ENCODE measurements at places on chromosomes 2 and 18.

DNA sequence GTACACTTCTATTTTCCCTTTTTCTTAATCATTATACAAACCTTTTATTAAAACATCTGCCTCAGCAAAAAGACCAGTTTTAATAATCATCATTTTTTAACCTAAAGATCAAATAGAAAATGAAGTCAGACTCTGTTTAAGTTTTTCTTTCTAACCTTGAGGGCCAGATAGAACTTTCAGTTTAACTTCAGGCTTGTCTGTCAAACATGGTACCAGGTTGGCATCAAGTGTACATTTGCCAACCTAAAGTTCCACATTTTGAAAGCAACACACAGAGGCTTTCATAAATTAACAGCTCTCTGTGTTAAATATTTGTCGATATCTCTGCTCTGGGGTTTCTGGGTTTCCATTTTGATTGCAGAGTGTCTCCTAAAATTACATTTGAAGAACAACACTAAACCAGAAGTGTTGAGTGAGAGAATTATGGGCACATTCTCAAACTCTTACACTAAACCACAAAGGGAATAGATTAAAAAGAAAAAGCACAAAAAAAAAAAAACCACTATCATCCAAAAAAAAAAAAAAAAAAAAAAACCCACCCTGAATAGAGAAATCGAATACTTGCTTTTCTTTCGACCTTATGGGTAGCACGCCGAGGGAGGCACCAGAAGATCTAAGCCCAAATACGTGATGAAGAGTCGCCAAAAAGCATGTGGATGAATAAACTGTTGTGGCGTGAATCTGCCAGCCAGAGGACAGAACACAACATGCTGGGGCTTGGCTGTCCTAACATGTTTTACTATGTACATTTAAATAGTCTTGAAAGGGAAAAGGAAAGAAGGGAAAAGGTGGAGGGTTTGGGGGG lies 166.2 kb downstream of the TCF4 start:
- no peak for DNase-seq

DNA sequence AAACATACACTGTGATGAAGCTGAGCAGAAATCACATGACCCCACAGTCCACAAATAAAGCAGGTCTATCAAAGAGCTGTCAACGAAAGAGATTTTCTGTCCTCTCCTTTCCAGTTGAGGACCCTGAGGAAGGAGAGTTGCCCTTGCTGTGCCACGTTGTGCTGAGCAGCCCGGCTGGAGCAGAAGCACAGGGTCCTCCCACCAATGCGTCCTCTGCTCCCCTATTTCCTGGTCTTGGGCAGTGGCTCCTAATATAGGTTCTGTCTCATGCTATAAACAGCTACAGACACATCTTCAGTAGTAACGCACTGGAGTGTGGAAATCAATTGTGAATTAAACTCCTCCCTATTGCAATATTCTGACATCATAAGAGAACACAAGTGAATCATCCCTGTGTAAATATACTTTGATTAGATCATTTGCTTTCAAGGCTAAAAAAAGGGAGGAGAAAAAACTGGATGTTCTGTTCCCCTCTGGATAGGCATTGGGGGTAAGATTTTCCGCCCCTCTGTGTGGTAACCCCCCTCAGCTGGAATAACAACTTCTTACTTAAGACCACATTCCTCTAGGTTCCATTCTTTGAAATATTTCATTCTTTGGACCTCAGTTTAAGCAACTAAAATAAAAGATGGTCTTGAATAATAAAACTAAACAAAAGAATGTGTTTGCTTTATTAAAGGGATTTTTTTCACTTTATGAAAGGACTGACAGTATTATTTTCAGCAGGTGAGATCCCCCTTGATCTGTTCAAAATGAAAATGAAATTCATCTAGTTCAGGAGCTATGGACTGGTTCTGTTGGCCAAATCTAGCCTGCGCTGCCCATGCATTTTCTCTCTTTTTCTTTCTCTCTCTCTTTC lies 8.3 kb upstream of the RHOB start:
- no peak for DNase-seq

GRCh38 chr2:155169317-155169716 lies 470.8 kb downstream of the KCNJ3 start:
- DNase-seq, result no peak

GRCh38 chr2:23399674-23400261 lies 14.8 kb downstream of the KLHL29 start:
- no peak for DNase-seq

DNA sequence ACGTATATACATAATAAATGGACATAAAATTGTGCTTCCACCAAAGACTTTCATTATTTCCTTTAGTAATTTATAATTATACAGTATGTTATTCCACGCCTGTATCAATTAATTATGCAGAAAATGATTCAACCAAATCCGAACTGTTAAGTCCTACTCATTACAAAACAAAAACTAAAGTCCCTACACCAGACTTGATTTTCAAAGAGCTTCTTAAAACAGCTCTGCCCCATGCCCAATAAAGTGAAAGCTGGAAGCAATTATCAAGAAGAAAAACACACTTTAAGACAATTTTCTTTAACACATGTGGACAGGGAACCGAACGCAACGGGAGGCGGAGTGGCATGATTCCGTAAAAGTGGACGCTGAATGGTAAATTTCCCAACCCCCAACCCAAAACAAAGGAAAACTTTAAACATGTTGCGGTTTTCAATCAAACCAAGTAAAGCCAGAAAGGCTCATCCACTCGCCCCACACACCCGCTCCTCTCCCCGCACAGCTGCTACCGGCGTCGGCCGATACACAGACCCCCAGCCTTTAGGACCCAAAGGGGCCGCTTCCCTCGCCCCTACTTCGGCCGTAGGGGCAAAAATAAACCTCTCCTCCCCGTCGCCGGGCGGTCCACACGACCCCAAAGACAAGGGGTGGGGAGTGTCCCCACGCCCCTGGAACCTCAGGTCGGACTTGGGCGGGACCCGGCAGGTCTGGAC lies 705 bp downstream of the YES1 start:
- DNase-seq, result no peak
